ENCODE measurements at places on chromosomes 11 and 22.
A peak's percentile ranks its signal among the peaks of the same experiment; 100 is the strongest.

DNA sequence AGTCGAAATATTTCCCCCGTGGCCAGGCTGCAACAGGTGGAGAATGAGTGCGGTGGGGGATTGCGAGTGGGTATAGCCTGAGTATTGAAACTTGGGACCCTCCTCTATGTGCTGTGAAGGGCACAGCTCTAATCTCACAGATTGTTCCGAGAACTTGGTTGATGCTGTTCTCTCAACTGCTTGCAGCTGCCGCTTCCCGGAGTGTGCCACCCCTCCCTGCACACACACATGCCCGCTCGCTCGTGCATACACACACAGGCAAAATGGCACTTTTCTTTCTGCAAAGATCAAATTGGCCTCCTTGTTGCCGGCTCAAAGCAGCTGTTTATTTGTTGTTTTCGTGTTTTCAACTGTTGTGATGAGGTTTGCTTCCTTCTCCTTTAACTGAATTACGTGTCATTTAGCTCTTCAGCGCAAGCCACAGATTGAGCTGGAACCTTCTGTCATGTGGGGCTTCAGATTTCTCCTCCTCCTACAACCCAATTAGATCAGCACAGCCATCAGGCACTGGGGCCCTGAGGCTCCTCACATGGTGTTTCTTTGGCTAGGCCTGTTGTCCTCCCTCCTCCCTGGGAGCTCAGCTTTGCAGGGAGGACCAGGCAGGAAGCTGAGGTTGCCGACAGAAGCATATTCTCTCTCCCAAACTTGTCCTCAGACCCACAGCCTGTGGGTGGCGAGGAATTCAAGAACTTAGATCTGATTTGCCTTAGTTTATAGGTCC is 13.9 kb upstream of the B3GAT1 start:
- no peak for DNase-seq

DNA sequence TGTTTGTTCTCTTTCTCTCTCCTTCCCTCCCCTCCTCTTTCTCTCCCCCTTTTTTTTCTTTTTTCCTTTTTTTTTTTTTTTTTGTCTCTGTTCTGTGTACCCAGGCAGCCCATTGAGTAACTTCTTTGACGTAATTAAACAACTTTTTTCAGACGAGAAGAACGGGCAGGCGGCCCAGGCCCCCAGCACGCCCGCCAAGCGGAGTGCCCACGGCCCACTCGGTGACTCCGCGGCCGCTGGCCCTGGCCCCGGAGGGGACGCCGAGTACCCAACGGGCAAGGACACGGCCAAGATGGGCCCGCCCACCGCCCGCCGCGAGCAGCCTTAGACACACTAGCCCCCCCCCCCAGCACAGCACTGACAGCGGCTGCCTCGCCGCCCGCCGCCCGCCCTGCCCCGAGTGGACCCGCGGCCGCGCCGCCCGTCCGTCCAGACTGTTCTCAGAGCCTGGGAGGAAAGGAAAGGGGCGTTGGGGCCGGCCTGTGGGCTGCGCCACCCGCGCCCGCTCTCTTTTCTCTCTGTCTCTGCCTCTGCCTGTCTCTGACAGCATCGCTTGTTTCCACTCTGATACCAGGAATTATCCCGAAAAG is 26.1 kb downstream of the MOB2 start:
- DNase-seq, result no peak

DNA sequence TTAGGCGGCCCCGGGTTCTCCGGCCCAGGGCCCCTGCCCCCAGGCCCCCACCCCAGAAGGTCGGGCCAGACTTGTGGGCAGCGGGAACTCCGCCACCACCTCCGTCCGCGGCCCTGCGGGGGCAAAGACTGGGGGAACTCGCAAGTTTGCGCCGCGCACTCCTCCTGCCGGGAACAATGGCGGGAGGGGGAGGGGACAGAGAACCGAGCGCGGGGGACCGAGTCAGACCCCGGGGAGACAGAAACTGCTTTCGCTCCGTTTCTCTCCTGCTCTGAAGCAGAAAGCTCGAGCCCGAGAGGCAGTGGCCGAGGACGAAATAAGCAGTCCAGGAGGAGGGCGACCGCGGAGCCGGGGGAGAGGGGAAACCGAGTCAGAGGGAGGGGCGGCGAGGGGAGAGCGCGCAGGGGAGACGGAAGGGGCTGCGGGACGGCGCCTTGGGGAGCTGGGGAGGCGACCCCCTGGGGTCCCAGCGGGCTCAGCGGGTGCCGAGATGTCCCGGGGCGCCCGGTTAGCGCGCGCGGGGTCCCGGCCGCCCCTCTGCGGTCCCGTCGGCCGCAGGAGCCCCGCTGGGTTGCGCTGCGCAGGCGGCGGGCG is 555 bp downstream of the TP53I11 start:
- no peak for DNase-seq

DNA sequence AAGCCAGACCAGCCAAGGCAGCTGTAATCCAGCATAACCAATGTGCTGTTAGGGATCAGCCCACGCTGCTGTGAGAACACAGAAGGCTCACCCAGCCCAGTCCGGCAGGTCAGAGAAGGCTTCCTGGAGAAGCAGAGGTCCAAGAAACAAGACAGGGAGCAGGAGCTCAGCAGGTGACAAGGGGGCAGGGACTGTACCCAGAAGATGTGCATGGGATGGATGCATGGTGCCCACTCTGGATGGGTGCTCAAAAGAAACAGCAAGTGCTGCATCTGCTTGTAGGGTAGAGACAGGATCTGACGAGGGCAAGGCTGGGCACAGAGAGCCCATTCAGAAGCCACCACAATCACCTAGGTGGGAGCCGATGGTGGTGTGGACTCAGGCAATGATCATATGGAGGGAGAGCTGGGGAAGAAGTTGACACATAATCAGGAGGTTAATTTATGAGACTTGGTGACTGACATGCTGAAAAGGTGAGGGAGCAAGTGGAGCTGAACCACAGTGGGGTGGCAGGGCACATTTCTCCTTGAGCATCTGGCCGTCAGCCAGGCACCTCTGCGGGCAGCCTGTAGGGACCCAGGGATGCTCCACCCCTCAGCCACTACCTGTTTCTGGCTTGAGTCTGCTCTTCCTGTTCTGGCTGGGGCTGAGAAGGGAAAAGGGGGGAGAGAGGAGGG is 102.3 kb upstream of the DRD2 start:
- no peak for DNase-seq

DNA sequence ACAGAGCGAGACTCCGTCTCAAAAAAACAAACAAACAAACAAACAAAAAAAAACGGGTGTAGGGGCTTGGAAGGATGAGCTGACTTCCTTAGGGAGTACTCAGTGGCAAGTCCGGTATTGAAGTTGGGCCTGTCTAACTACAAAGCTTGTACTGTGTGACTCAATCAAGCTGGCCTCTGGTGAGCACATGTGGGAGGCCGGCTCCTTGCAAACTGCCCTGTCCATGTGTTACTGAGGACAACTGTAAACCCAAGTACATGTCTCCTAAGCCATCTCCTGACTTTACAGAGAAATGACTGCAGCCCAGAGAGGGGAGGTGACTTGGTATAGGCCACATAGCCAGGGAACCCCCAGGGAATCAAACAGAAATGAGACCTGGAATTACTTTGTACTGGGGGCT is 11.6 kb downstream of the RIBC2 start:
- DNase-seq, result no peak

GRCh38 chr11:130601141-130601540 is 152.7 kb downstream of the ADAMTS15 start:
- no peak for DNase-seq

- no peak for DNase-seq
Observed at GRCh38 chr11:10319702-10320558, 15.1 kb downstream of the ADM start.

DNA sequence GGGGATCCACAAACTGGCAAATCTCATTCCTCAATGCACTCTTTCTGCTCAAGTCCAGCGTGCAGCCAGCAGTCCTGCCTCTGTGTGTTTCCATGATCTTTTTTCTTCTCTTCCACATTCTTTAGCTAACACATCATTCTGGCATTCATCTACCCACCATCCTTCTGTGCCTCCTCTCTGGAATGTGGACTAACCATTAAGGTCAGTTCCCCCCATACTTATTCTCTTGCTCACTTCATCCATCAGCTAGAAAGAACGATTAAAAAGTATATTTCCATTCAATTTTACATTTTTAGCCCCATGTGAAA is 7.8 kb downstream of the KIRREL3 start:
- no peak for DNase-seq

- no peak for DNase-seq
Observed at GRCh38 chr11:26937386-26937785, 56.5 kb upstream of the FIBIN start.

GRCh38 chr11:93295921-93296575 is 34.5 kb upstream of the DEUP1 start:
- no peak for DNase-seq

- no peak for DNase-seq
Observed at GRCh38 chr22:47340851-47341436, 578.5 kb downstream of the TBC1D22A start.

DNA sequence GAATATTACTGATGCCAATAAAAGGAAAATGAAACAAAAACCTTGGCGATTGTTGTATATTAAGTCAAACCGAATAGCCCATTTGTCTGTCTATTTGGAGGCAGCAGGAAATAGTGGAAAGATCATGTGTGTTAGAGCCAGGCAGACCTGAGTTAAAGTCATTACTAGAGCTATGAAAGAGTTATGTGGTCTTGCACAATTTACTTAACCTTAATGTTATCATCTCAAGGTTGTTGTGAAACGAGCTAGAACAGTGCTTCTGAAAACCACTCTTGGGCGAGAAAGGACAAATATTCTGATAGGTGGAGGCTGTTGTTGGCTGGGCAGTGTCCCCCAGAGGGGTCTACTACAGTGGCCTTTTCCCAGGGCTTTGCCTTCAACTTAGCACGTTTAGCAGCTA is 60.0 kb upstream of the NUP160 start:
- no peak for DNase-seq

- DNase-seq, result no peak
Observed at GRCh38 chr22:45640291-45640940, 31.2 kb upstream of the ATXN10 start.

- no peak for DNase-seq
Observed at GRCh38 chr22:26494506-26494905, 10.8 kb downstream of the SRRD start.

GRCh38 chr22:47333625-47334024 is 571.2 kb downstream of the TBC1D22A start:
- DNase-seq, result peak; percentile 79

- DNase-seq, result no peak
Observed at GRCh38 chr11:61516675-61517572, 8.4 kb downstream of the LRRC10B start.

GRCh38 chr22:50218153-50218995 is 17.6 kb downstream of the SELENOO start:
- no peak for DNase-seq

DNA sequence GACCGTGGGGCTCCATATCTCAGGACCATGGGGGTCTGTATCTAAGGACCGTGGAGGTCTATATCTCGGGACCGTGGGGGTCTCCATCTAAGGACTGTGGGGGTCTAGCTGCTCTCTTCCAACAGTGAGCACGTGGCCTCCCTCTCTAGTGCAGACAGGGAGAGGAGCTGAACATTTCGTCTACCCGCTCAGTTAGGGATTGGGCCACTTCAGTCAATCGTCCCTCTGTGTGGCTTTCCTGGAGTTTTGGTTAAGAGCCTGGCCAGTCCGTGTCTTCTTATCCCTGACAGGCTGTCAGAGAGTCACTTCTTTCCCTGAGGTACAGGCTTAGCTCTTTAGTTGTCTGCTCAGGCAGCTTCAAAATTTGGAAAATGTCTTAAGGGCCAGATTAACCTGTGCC is 3.1 kb downstream of the KRTAP5-1 start:
- DNase-seq, result no peak

DNA sequence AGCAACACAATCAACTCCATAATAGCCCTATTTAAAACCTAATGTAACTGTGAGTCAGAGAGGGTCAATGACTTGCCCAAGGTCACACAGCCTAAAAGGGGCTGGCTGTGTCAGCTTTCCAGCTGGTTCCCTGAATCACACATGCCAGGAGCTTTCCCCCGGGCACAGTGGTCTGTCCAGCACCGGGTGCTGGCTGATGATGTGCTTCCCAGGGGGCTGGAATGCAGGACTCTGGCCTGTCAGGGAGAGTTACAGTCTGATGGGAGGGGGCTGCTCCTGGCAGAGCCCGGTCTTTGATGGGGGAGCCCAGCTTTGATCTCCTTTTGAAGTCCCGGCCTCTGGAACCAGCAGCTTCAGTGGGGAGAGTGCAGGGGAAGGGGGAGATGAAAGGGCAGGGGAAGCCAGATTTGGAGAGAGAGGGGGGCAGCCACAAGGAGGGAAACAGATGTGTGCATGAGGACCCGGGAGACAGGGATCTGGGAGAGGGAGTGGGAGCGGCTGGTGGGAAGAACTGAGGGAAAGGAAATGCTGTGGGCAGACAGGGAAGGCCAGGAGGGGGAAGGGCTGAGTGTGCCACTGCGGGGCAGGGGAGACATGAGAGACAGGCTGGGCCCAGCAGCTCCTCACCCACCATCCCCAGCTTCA is 102.7 kb downstream of the NECTIN1 start:
- no peak for DNase-seq

DNA sequence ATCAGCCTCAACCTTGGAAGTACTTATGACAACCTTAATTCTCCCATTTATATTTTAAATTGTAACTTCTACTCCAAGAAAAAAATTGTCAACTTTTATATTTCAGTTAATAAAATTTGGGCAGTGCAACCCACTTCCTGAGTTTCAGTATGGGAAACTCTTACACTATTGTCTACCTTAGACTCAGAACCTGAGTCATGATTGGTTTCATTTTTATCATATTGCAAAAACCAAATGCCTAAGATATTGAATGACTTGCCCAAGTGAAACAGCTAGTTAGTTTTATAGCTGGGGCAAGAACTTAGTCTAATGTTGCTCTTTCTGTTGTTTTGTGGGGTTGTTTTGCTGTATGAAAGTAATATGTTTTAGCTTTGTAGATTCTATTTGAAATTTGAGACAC is 334.0 kb upstream of the ARHGAP42 start:
- no peak for DNase-seq

DNA sequence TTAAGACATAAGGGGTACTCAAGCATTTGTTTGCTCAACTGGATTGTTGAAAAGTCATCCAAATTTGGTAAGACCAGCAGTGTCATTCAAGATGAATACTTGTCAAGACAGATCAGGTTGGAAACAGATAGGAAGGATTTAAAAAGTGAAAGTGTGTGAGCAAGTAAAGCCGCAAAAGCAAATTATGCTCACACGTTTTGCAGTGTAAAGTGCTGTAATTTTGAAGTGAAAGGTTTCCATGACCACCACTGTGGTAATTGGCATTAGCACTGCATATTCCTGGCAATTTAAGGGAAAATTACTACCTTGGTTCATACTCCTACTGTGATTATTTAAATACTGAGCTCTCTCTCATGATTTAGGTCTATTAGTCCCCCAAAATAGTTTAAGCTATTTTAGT is 704.1 kb upstream of the CCDC179 start:
- no peak for DNase-seq

Measured in epithelial cell of prostate (primary cell).